ENCODE measurements at places on chromosomes 5 and 9. TPM values are rescaled to one million over a fixed set of nuclear protein-coding genes. Genes with fewer than 3 reads are reported as not detected.

The DAB2 gene
- not detected for total RNA-seq

The BSPRY gene
- 12.3 TPM for total RNA-seq

The IFNA2 gene
- not detected for total RNA-seq

- peaks cover 4% of the 10 kb centered on the region for H3K27me3 ChIP-seq
- no peaks in the 10 kb centered on the region for H3K4me1 ChIP-seq
- no peak overlapping the region for H3K27ac ChIP-seq
- DNase-seq = no peak
- H3K4me3 ChIP-seq = no peak overlapping the region
Observed at GRCh38 chr5:83750749-83751148, 30.1 kb upstream of the HAPLN1 start.

- peaks cover 19% of the 10 kb centered on the region for H3K36me3 ChIP-seq
- H3K4me1 ChIP-seq = no peaks in the 10 kb centered on the region
- H3K4me3 ChIP-seq = no peak overlapping the region
- DNase-seq = no peak
- H3K27me3 ChIP-seq = no peaks in the 10 kb centered on the region
- H3K27ac ChIP-seq = no peak overlapping the region
Observed at GRCh38 chr9:130119519-130120298, 52.5 kb upstream of the NCS1 start.

DNA sequence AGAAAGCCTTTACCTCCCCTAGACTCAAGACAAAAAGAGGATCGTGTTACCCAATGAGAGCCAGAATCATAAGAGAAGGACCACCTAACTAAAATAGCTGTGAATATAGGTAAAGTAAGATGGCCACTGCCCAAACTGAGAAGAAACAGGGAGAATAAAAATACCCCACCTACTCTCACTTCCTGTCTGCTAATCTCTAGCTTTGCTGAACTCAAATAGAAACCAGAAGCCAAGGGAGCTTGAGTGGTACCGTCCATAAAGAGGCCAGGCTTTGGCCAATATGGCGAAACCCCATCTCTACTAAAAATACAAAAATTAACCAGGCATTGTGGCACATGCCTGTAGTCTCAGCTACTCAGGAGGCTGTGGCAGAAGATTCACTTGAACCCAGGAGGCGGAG, 123.0 kb upstream of the FST start:
- no peaks in the 10 kb centered on the region for H3K4me1 ChIP-seq
- no peaks in the 10 kb centered on the region for H3K36me3 ChIP-seq
- peaks cover 1% of the 10 kb centered on the region for H3K27me3 ChIP-seq
- no peak overlapping the region for H3K4me3 ChIP-seq
- H3K27ac ChIP-seq = no peak overlapping the region

DNA sequence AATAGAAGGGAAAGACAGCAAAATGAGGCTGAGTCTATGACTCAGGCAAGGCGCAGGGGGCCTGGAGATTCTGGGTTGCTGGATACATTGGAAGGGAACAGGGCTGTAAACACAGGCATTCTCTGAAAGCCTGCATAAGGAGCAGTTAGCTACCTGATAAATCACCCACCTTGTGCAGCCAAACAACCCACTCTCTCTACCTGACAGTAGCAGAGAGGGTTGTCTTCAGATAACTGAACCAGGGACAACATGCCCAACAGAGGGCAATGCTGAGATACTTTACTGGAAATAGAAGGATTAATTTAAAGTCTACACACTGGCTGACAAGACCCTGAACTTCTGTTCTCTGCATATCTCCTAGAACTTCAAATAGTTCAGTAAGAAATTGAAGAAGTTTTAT, 161.6 kb downstream of the KCTD16 start:
- no peak overlapping the region for H3K27ac ChIP-seq
- H3K4me3 ChIP-seq = no peak overlapping the region
- no peaks in the 10 kb centered on the region for H3K36me3 ChIP-seq
- H3K4me1 ChIP-seq = no peaks in the 10 kb centered on the region

DNA sequence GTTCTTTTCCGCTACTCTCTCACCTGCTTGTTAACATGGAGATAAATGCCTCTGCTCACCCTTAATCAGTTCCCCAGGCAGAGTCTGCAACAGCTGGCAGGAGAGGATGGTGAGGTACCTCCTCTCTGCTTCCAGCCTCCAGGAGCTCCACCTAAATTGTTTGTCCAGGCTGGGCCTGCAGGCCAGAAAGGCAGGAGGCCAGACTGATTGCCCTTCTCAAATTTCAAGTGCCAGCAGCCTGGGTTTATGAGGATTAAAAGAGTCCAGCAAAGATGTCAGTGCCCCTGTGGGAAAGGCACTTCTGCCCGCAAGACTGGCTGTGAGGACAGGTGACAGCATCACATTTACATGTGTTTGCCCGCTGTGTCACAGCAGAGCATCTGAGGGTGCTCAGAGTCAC, 19.8 kb downstream of the CORO2A start:
- H3K27me3 ChIP-seq = no peaks in the 10 kb centered on the region
- peaks cover 13% of the 10 kb centered on the region for H3K4me1 ChIP-seq
- no peak overlapping the region for H3K27ac ChIP-seq
- no peak overlapping the region for H3K4me3 ChIP-seq

GRCh38 chr9:90964101-90965020, 162.7 kb downstream of the SYK start:
- H3K4me1 ChIP-seq = peaks cover 46% of the 10 kb centered on the region
- peaks cover 9% of the 10 kb centered on the region for H3K27me3 ChIP-seq
- no peak overlapping the region for H3K4me3 ChIP-seq
- no peak overlapping the region for H3K27ac ChIP-seq

GRCh38 chr9:14043483-14043882, 270.5 kb downstream of the NFIB start:
- no peak for DNase-seq
- no peak overlapping the region for H3K4me3 ChIP-seq
- no peaks in the 10 kb centered on the region for H3K4me1 ChIP-seq
- H3K27me3 ChIP-seq = no peaks in the 10 kb centered on the region
- no peaks in the 10 kb centered on the region for H3K36me3 ChIP-seq

DNA sequence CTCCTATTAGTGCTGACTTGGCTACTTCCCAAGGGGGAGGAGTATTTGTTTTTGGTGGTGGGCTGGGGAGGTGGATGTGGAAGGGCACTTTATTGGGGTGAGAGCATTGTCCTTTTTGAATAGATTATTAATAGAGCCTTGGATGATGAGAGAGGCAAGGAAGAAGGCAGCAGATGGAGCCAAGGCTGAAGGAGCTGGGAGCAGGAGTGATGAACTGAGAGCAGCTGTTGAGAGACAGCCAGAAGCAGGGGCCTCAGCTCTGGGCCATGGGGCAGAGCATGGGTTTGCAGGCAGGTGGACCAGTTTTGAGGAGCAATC, 29.6 kb downstream of the RGS3 start:
- no peak overlapping the region for H3K4me3 ChIP-seq
- no peaks in the 10 kb centered on the region for H3K4me1 ChIP-seq
- H3K36me3 ChIP-seq = no peaks in the 10 kb centered on the region

DNA sequence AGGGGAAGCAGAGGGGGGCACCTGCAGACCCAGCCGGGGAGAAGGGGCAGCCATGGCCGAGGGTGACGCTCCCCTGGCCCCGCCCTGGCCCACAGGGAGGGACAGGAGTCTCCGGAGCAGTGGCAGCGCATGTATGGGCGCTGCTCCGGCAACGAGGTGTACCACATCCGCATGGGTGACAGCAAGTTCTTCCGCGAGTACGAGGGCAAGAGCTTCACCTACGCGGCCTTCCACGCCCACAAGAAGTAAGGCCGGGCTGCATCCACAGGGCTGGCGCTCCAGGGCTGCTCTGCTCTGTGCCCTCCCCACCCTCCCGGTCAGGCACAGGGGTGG, 68.2 kb downstream of the KCNT1 start:
- no peak overlapping the region for H3K4me3 ChIP-seq
- no peak for DNase-seq
- no peak overlapping the region for H3K27ac ChIP-seq
- H3K36me3 ChIP-seq = no peaks in the 10 kb centered on the region
- no peaks in the 10 kb centered on the region for H3K4me1 ChIP-seq

All from activated T-helper 1 cell treated with anti-CD3 and anti-CD28 coated beads, Interleukin-12 subunit alpha, Interleukin-12 subunit beta, Interleukin-2, Interleukin-4 antibody, amounts not matched to agents 30 ng/mL and 10 ng/mL and 1 ng/mL, durations not matched to agents 14 hours and 24 hours and 36 hours (primary cell).